Pancreas (tissue), 10 donors: ENCODE measurements at places on chromosomes 5 and 9.

DNA sequence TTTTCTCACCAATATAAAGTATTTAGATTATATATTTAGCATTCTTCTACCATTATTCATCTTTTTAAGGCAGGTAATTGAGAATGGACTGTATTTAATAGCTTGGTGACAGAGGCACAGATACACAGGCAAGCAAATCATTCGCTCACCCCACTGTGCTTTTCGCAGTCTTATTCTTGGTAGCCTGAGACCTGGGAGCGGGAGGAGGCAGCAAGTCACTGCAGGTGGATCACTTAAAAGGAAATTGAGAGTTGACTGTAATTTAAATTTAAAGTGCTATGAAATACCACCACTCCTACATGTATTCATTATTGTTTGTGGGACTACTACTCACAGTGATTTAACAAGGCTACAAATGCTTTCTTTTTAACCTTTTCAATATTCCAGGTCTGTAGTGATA, 9.7 kb downstream of the RICTOR start:
- DNase-seq = no peak

DNA sequence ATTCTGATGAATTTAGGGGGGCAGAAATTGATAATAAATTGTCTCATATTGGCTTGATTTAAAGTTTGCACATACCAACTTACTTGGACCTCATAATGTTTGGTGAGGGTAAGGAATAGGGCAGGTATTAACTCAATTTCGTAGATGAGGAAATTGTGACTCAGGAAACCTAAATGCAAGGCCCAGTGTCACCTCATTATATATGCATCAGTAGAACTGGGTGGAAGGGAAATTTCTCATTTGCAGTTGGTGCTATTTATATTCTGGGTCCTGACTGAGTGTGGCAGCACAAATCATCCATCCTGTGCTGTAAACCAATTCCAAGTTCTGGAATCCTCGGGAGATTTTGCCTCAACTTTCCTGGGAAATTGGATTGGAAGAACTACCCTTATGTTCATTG, 103.0 kb downstream of the SPATA31D1 start:
- no peak for DNase-seq

GRCh38 chr5:151182976-151183375, 25.4 kb upstream of the ANXA6 start:
- DNase-seq = no peak

- DNase-seq = no peak
Observed at GRCh38 chr9:105341434-105342146, 97.1 kb downstream of the SLC44A1 start.

- DNase-seq = no peak
Observed at GRCh38 chr5:39892708-39893107, 467.9 kb upstream of the DAB2 start.

DNA sequence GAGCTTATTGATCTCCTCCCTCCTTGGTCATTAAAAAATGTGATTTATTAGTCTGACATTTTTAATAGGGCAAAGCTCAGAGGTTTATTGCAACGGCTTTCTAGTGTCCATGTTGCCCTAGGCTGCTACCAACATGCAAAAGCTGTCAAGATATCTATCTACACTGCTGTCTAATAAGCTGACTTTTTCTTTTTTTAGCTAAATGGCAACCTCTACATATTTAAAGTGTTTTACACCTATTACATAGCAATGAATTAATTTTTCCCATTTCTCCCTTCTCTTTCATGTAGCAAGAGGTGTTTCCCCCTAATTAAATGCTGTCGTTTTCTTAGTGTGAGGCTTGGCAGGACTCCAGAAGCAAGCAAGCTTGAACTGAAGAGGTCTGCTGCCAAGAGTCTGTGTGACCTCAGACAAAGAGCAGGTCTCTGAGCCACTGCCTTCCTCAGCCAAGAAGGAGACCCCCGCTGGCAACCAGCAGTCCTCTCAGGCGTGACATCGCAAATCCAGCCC, 79.4 kb downstream of the GAS1 start:
- peak; percentile 30 for DNase-seq

DNA sequence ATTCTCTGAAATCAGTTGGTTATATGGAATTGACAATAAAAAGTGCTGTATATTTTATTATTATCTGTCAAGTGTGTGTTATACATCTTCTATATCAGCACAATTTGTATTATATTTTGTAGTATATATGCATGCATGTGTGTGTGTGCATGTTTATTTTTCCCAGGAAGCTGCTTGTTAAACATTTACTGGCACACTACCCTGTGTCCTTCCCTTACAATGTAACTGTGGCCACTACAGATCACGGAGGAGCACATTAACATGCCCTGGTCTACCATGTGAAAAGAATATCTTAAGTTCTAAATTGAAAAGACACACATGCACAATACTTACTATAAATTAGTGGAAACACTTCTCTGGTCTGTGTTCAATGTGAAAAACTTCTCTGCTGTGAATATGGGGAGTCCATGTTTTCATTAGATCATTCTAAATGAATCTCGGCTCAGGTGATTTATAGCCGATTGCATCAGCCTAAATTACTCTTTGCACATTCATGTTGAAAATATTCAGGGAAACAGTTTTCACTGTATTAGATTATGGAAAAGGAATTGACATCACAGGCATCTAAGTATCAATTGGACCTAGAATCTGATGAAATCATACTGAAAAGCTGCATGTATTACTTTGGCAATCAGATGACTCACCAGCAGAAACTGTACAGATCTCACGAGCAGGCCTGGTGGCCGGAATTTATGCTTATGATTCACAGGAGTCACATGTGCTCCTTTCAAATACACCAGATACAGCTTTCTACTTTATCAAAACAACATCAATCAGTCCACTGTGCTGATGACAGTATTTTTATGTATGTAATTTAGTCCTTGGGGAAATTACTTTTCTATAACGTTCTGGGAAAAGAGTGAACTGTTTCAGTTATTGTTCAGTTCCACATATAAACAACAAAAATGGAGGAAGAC, 39.4 kb downstream of the LURAP1L start:
- DNase-seq = peak; percentile 37

- no peak for DNase-seq
Observed at GRCh38 chr5:169551696-169552095, 31.9 kb upstream of the SPDL1 start.
